Activated CD4-positive, alpha-beta T cell treated with anti-CD3 and anti-CD28 coated beads for 1 hour (primary cell): ENCODE measurements at places on chromosomes 11 and 22.

DNA sequence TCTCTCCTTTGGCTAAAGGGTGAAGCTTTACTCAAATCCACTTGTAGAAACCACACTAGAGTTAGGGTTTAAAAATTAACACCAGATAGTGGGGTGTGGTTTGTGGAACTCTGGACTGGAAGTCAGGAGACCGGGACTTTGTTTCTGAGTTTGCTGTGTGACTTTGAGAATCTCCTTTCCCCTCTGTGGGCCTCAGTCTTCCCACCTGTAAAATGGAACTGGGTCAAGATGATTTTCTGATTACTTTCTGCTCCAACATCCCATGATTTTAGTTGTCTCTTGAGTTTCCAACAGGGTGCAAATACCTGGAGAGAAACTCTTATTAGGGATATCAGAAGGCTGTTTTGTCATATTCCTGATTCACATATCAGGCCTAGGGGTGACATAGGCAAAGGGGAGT, 301.0 kb downstream of the MIAT start:
- DNase-seq, result no peak

- DNase-seq, result no peak
Measured at GRCh38 chr11:16935518-16936302, 78.5 kb downstream of the PLEKHA7 start.

DNA sequence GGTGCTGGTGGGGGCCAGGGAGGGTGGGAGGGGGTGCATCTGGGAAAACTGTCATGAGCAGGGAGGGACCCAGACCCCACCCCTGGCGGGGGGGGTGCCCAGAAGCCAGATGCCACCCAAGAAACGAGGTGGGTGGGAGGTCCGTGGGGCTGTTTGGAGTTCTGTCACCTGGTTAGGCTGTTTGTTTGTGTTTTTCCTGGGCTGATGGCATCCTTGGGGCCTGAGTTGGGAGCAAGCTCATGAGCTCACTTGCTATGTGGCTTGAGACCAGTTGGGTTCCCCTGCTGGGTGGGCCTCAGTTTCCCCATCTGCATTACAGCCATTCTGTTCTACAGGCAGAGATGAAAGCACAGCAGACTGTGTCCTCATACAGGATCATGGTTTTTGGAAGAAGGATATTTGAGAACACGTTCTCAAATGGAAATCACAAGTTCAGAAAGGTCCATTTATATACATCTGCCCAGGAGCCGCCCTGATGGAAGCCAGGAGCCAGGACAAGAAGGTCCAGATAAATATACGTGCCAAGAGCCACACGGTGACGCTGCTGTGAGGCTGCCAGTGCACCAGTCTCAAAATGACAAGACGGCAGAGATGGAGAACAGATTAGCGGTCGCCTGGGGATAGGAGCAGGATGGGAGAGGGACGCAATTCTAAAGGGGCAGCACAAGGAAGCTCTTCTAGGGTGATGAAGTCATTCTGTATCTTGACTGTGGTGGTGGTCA, 312.9 kb downstream of the MN1 start:
- no peak for DNase-seq

- no peak for DNase-seq
Measured at GRCh38 chr11:47983464-47984397, 3.4 kb downstream of the PTPRJ start.

GRCh38 chr22:17536269-17536668, 27.0 kb upstream of the SLC25A18 start:
- DNase-seq, result no peak

DNA sequence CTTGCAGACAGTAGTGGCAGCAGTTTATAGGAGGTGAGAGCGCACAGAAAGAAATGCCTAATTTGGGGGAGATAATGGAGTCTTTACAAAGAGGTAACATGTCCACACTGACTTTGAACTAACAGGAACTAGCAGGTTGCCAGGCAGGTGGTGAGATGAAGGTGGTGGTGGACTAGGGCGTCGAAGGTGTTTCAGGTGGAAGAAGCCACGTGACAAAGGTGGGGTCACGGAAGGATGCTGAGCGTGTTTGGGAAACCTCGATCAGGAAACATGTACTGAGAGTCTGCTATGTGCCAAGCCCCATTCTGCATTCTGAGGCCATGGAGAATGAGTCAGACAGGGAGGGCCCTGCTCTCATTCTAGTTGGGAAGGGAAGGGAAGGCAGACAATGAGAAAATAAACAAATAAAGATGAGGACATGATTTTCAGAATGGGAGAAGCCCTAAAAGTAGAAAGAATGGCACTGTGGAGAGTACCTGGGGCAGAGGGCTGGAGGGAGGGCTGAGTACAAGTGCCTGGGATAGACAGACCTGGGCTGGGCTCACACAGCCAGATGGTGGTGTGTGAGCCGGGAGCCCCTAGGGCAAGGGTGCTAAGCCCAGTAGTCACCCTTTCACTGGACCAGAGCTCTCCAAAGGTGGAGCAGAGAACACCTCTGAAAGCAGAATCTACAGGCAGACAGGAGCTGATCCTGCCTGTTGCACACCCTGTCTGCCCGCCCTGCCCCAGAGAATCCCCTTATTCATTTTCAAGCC, 16.2 kb upstream of the NNMT start:
- DNase-seq, result no peak

- DNase-seq, result no peak
Measured at GRCh38 chr11:64356498-64357411, 2.2 kb upstream of the RPS6KA4 start.

- no peak for DNase-seq
Measured at GRCh38 chr22:42814215-42814614, 42.9 kb downstream of the ARFGAP3 start.

GRCh38 chr11:67387518-67387917, 4.3 kb upstream of the RAD9A start:
- no peak for DNase-seq

DNA sequence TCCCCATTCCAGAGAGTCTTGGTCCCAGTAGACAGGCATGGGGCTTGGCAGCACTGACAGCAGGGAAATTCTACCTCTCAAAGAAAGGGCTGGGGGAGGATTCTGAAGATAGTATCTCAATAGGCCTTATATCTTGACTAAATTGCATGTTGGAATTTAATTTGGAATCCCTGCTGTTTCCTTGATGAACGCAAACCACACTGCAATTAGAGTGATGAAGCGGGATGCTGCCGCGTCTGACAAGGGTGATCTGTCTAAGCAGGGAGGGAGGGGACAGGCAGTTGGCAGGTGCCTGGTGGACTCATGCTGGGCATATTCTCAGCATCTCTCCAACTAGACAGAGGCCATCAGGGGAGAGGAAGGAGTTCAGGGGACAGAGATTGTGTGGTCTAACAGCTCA, 48.4 kb downstream of the COMMD9 start:
- no peak for DNase-seq

DNA sequence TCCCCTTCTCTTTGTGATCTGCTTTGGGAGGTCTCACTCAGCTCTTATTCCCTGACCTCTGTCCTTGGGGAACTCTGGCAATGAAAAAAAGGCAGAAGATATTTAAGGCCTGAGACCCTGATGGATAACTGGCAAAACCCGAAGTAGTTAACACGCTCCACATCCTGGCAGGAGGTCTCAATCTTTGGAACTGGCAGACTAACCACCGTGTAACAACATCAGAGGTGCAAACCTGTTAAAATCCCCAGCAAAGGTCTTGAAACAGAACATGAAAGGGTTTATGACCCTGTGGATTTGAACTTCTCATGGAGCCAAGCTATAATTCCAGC, 160.3 kb downstream of the DBX1 start:
- no peak for DNase-seq

- no peak for DNase-seq
Measured at GRCh38 chr11:12399355-12399754, 22.0 kb downstream of the PARVA start.

- no peak for DNase-seq
Measured at GRCh38 chr11:35978183-35978582, 34.3 kb downstream of the LDLRAD3 start.

- no peak for DNase-seq
Measured at GRCh38 chr22:37553725-37554124, 6.6 kb upstream of the CDC42EP1 start.

DNA sequence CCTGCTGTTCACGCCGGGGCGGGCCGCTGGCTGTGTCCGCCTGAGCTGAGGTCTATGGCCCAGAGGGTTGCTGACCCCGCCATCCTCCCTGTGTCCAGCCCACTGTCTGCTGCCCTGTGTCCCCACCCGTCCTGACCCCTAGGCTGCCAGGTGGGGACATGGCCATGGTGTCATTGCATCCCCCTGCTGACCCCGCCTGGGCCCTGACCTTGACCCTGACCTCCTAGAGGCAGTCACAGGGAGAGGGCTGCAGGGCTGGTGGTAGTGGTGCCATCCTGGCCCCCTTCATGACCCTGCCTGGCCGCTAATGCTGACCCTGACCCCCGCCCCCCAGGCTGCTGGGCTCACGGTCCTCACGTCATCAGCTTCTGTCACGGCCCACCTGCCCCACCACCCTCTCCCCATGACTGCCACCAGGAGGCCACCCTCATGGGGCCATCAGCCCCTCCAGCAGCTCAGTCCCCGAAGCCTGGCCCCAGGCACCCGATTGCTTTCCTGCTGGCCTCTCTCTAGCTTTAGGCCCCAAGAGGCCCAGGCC, 285.9 kb downstream of the BRD1 start:
- no peak for DNase-seq

- DNase-seq, result no peak
Measured at GRCh38 chr22:18023509-18024275, 669 bp downstream of the MICAL3 start.

GRCh38 chr11:75591966-75592365, 29.9 kb downstream of the SERPINH1 start:
- DNase-seq, result no peak

DNA sequence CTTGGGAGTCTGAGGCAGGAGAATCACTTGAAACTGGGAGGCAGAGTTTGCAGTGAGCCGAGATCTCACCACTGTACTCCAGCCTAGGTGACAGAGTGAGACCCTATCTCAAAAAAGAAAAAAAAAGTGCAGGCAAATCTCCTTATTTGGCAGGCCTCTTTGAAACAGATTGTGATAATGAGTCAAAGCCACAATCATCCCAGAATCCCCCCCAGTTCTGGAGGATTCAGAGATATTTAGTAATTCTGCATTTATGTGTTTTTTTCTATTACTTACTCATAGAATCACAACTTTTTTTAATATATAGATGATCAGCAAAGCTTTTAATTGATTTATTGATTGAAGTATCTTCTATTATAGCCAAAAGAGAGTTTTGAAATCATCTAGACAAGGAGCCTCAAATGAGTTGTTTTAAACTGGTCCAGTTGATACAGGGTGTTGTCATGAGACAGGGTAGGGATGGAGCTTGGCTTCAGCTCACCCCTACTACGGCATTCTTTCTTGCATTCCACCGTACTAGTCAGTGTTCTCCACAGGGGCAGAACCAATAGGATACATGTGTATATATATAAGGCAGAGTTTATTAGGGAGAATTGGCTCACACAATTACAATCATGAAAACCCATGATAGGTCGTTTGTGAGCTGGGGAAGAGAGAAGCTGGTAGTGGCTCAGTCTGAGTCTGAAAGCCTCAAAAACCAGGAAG, 39.3 kb upstream of the SORL1 start:
- no peak for DNase-seq

- DNase-seq, result no peak
Measured at GRCh38 chr11:104776501-104777170, 121.6 kb downstream of the CASP12 start.

GRCh38 chr11:11798586-11799438, 43.0 kb upstream of the USP47 start:
- DNase-seq, result peak; percentile 55

DNA sequence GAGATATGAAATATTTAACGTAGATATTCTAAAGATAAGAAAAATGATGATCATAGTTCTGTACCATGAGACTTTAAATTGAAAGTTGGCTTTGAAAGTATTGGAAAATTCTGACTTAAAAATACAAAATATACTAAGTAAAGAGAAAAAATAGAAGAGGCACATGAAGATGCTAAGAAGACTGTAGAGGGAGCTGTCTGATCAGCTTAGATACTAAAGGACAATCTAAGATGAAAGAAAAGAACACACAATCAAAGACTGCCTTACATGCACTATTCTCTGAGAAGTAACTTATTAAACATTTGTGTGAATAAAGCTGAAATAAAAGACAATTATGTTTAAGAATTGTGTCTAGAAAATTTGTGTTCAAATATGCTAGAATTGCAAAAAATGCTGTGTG, 55.1 kb downstream of the RBMXL2 start:
- DNase-seq, result no peak

GRCh38 chr11:82577246-82577645, 156.4 kb downstream of the FAM181B start:
- DNase-seq, result no peak

DNA sequence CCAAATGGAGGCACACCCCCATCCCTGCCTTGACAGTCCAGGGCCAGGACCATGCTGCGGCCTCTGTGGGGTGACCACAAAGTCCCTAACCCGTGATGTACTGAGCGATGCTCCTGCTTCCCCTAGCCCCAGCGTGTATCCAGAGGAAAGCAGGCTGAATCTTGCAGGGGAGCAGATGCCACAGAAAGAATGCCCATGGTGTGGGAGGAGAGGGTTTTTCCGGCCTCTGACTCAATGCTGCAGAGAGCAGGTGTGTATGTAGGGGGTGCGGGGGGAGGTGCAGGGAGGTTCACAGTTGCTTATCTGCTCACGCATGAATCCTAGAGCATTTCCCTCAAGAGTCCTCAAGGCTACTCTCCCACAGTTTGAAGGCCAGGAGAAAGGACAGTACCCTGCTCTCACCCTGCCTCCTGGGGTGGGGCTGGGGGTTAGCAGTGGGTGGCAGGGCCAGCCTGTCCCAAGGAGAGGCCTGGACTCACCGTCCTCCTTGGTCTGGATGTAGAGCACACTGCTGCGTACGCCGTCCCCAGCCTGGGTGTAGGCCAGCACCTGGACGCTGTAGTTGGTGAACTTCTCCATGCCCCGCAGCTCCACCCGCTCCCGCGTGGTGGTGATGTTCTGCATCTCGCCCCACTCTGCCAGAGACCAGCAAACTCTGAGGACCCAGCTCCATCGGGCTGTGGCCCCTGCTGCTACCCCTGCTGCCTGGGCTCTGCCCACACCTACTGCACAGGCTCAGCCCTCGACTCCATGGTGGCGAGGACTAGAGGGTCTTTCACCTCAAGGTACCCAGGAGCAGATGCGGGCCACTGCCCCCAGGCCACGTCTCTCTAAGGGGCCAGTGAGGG, 130.8 kb downstream of the CEP164 start:
- DNase-seq, result no peak

GRCh38 chr11:117970400-117971024, 15.7 kb upstream of the IL10RA start:
- DNase-seq, result no peak

DNA sequence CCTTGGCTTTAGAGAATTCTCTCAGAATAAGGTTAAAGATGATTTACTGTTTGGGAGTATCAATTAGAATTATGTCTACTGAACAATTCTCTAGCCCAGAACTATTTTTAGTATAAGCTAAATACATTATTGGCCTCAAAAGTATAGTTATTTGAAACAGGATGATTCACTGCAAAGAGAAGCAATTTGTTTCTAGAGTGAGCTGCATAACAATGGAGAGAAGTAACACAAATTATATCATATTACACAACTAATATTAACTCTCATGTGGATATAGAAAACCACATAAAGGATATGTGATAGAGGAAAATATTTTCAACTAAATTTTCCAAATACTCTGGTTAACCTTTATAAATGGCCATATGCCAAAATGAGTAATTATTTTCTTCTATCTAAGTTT, 24.9 kb downstream of the PGM2L1 start:
- DNase-seq, result no peak

- no peak for DNase-seq
Measured at GRCh38 chr22:29165321-29166060, 40.2 kb upstream of the EMID1 start.
